Uterus (tissue), 4 donors: ENCODE measurements at places on chromosomes 5 and 9. TPM values are rescaled to one million over a fixed set of nuclear protein-coding genes. Genes with fewer than 3 reads are reported as not detected.

- peaks cover 8% of the 10 kb centered on the region for H3K4me1 ChIP-seq
- H3K27me3 ChIP-seq: no peaks in the 10 kb centered on the region
- H3K4me3 ChIP-seq: no peak overlapping the region
- H3K36me3 ChIP-seq: no peaks in the 10 kb centered on the region
Measured at GRCh38 chr5:78908173-78909061, 76.7 kb downstream of the ARSB start.

- no peaks in the 10 kb centered on the region for H3K4me1 ChIP-seq
- no peaks in the 10 kb centered on the region for H3K27me3 ChIP-seq
- no peak for DNase-seq
- no peak overlapping the region for H3K4me3 ChIP-seq
- no peak overlapping the region for H3K27ac ChIP-seq
Measured at GRCh38 chr5:38563624-38564023, 7.2 kb upstream of the LIFR start.

GRCh38 chr9:68719847-68720246 is 14.8 kb downstream of the PIP5K1B start:
- no peaks in the 10 kb centered on the region for H3K4me1 ChIP-seq
- no peak overlapping the region for H3K4me3 ChIP-seq
- H3K27me3 ChIP-seq: no peaks in the 10 kb centered on the region

The HAVCR1 gene
- not detected for total RNA-seq

The ENHO gene
- total RNA-seq: not detected

DNA sequence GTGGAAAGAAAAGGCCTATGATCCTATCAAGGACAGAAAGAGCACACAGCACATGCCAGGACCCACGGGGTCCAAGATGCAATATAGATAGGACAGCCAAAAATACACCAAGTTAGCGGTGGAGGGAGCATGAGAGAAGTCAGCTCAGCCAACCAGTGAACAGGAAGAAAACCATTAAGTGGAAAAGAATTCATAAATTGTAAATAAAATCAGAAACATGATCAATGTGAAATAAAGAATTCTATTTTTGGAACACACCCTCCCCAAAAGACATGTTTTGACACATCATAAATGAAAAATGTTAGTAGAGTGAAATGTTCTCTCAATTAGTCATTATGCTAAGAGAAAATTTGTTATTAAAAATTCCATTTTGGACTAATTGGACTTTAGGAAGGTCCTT is 35.6 kb downstream of the ATPSCKMT start:
- DNase-seq: no peak
- H3K27me3 ChIP-seq: no peaks in the 10 kb centered on the region
- no peak overlapping the region for H3K4me3 ChIP-seq
- no peaks in the 10 kb centered on the region for H3K4me1 ChIP-seq
- H3K27ac ChIP-seq: no peak overlapping the region
- no peaks in the 10 kb centered on the region for H3K36me3 ChIP-seq

The PCDHB3 gene
- 4.5 TPM for total RNA-seq

The OR2S2 gene
- not detected for total RNA-seq

- DNase-seq: no peak
- H3K36me3 ChIP-seq: peaks cover 3% of the 10 kb centered on the region
- H3K27ac ChIP-seq: no peak overlapping the region
- H3K4me1 ChIP-seq: no peaks in the 10 kb centered on the region
Measured at GRCh38 chr5:78433972-78434371, 73.6 kb downstream of the SCAMP1 start.

- H3K36me3 ChIP-seq: no peaks in the 10 kb centered on the region
- H3K4me1 ChIP-seq: peaks cover 4% of the 10 kb centered on the region
- DNase-seq: no peak
- H3K27me3 ChIP-seq: no peaks in the 10 kb centered on the region
Measured at GRCh38 chr9:120916991-120917880, 9.4 kb downstream of the TRAF1 start.

- no peak overlapping the region for H3K4me3 ChIP-seq
- H3K36me3 ChIP-seq: no peaks in the 10 kb centered on the region
- no peak overlapping the region for H3K27ac ChIP-seq
- DNase-seq: no peak
- H3K27me3 ChIP-seq: no peaks in the 10 kb centered on the region
- H3K4me1 ChIP-seq: no peaks in the 10 kb centered on the region
Measured at GRCh38 chr9:124855566-124855943, 2.3 kb downstream of the WDR38 start.

- DNase-seq: no peak
- peak overlapping the region; percentile 66 for H3K27ac ChIP-seq
- H3K4me1 ChIP-seq: no peaks in the 10 kb centered on the region
- no peaks in the 10 kb centered on the region for H3K36me3 ChIP-seq
Measured at GRCh38 chr5:41195228-41195627, 18.1 kb downstream of the C6 start.

DNA sequence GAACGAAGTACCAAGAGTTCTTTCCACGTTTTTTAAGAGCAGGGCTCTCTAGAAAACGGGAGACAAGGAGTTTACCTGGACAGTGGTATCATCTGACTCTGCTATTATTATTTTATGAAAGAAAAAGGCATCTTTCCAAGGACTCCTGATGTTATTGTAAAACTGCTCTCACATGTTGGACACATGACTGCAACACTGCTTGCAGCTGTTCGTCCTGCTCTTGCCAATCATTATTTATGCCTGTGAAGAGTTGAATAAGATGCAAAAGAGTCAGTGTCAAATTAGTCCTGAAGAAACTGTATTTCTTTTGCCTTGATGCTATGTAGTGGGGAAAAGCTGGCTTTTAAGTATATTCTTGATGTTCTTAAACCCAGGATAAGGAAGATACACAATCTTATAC is 284.5 kb upstream of the PTGER4 start:
- no peaks in the 10 kb centered on the region for H3K36me3 ChIP-seq
- no peak overlapping the region for H3K4me3 ChIP-seq
- no peaks in the 10 kb centered on the region for H3K4me1 ChIP-seq
- H3K27ac ChIP-seq: no peak overlapping the region
- no peak for DNase-seq

- no peaks in the 10 kb centered on the region for H3K4me1 ChIP-seq
- H3K4me3 ChIP-seq: no peak overlapping the region
- no peak overlapping the region for H3K27ac ChIP-seq
- DNase-seq: no peak
Measured at GRCh38 chr9:98568234-98568908, 140.4 kb downstream of the GABBR2 start.

- H3K4me3 ChIP-seq: no peak overlapping the region
- H3K4me1 ChIP-seq: no peaks in the 10 kb centered on the region
- H3K36me3 ChIP-seq: no peaks in the 10 kb centered on the region
- H3K27me3 ChIP-seq: no peaks in the 10 kb centered on the region
- no peak for DNase-seq
Measured at GRCh38 chr5:139459451-139459934, 3.0 kb downstream of the ECSCR start.

The CAVIN4 gene
- total RNA-seq: 0.26 TPM

DNA sequence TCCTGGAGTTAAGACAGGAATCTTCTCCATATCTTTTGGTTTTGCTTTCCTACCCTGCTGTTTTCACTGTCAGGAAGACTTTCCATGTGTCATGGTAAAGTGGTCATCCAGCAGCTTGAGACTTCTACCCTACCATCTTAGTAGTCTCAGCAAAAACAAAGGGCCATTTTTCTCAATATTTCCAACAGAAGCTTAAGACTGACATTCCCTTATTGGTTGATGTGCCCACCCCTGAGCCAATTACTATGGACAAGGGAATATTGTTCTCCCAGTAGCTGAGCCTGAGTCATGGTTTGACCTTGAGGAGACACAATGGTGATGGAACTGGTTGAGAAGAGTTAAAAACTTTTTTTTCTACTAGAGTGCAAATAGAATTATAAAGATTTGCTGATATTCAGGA is 105.6 kb downstream of the CSNK1G3 start:
- H3K27me3 ChIP-seq: no peaks in the 10 kb centered on the region
- H3K4me3 ChIP-seq: no peak overlapping the region
- no peak for DNase-seq
- H3K27ac ChIP-seq: no peak overlapping the region

The TPPP gene
- total RNA-seq: 8.0 TPM

The PCDHA12 gene
- total RNA-seq: 1.7 TPM

DNA sequence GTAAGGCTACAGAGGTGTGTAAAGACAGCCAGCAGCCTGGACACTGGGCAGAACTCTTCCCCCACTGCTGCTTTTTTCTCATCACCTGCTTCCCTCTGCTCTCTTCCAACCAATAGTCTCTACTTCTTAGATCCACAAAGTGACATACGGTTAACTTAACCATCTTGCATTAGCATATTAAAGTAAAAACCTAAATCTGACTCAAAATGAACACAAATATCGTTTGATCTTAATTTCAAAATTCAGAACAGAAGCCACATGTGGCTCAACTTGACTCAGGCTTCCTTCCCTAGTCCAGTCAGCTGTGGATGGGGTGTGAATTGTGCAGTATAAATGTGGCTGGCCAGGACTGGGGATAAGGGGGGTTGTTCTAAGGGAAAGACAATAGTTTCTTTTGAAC is 114.3 kb downstream of the STARD4 start:
- H3K4me1 ChIP-seq: no peaks in the 10 kb centered on the region
- no peak overlapping the region for H3K4me3 ChIP-seq
- H3K36me3 ChIP-seq: no peaks in the 10 kb centered on the region
- no peaks in the 10 kb centered on the region for H3K27me3 ChIP-seq

- no peak for DNase-seq
- H3K27me3 ChIP-seq: no peaks in the 10 kb centered on the region
- no peak overlapping the region for H3K4me3 ChIP-seq
- H3K36me3 ChIP-seq: no peaks in the 10 kb centered on the region
Measured at GRCh38 chr9:93658184-93658925, 82.0 kb downstream of the PHF2 start.

DNA sequence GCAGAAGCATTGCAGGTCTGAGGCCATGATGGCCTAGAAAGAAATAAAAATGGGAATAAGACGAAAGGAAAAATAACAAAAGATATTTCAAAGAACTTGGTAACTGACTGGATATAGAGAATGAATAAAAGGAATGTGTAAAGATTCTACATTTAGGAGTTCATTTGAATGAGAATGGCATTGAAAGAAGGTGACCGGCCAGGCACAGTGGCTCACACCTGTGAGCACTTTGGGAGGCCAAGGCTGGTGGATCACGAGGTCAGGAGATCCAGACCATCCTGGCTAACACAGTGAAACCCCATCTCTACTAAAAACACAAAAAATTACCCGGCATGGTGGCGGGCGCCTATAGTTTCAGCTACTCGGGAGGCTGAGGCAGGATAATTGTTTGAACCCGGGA is 8.6 kb downstream of the ZBTB26 start:
- H3K27me3 ChIP-seq: no peaks in the 10 kb centered on the region
- H3K4me3 ChIP-seq: no peak overlapping the region
- no peak overlapping the region for H3K27ac ChIP-seq
- H3K4me1 ChIP-seq: no peaks in the 10 kb centered on the region

The RACK1 gene
- 1,916 TPM for total RNA-seq

- no peak overlapping the region for H3K27ac ChIP-seq
- no peaks in the 10 kb centered on the region for H3K27me3 ChIP-seq
- no peaks in the 10 kb centered on the region for H3K36me3 ChIP-seq
- DNase-seq: no peak
- no peaks in the 10 kb centered on the region for H3K4me1 ChIP-seq
Measured at GRCh38 chr5:86756839-86757238, 139.1 kb downstream of the COX7C start.

The APBA1 gene
- 3.6 TPM for total RNA-seq

DNA sequence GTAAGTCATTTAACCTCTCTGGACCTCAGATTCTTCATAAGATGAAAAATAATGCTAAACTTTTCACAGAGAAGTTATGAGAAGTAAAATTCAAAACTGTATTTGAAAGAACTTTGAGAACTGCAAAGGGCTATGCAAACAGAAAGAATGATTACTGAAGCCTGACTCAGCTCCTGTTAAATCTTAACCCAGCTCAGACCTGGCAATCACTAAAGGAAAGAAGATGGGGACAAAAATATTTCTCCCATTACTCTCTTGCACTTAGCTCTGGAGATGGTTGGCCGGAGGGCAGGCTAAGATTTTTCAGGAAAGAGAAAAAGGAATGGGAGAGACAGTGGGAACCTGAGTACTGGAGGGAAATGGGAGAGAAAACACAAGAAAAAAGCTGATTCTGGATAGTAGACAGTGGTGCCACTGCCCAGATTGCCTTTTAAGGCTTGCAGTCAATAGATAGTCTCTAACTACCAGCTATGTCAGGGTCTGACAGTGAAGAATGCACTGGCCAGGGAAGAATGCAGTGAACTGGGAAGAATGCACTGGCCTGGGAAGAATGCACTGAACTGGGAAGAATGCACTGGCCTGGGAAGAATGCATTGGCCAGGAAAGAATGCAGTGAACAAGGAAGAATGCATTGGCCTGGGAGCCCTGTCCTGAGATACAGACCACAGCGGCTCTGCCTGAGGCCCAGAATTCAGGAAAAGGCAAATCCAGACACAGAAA is 25.2 kb upstream of the CEMIP2 start:
- no peaks in the 10 kb centered on the region for H3K36me3 ChIP-seq
- DNase-seq: no peak
- no peak overlapping the region for H3K27ac ChIP-seq
- H3K27me3 ChIP-seq: no peaks in the 10 kb centered on the region
- no peaks in the 10 kb centered on the region for H3K4me1 ChIP-seq

- no peak overlapping the region for H3K4me3 ChIP-seq
- H3K36me3 ChIP-seq: no peaks in the 10 kb centered on the region
- H3K27ac ChIP-seq: no peak overlapping the region
- no peaks in the 10 kb centered on the region for H3K4me1 ChIP-seq
Measured at GRCh38 chr5:59268756-59269415, 624.6 kb downstream of the PDE4D start.

GRCh38 chr5:59782856-59783255 is 110.7 kb downstream of the PDE4D start:
- no peak overlapping the region for H3K4me3 ChIP-seq
- peak overlapping the region; percentile 44 for H3K27ac ChIP-seq
- H3K27me3 ChIP-seq: no peaks in the 10 kb centered on the region

- H3K4me3 ChIP-seq: no peak overlapping the region
- DNase-seq: no peak
- no peaks in the 10 kb centered on the region for H3K4me1 ChIP-seq
- no peaks in the 10 kb centered on the region for H3K36me3 ChIP-seq
- H3K27ac ChIP-seq: no peak overlapping the region
Measured at GRCh38 chr5:52870448-52870847, 82.7 kb downstream of the ITGA1 start.

The ITK gene
- 0.41 TPM for total RNA-seq

DNA sequence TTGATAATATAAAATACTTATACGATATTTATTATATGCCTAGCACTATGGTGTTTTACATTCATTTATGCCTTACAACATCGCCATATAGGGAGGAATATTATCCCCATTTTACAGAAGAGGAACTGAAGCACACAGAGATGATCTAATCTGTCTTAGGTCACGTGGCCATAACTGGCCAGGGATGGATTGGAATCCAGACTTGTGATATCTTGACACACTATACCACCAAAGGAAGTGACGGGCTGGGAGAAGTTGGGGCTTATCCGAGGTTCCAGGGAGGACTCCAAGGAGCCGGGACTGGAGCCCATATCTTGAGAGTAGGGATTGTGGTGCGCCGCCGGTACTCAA is 129.8 kb downstream of the TMEM174 start:
- peaks cover 15% of the 10 kb centered on the region for H3K27me3 ChIP-seq
- H3K27ac ChIP-seq: no peak overlapping the region
- DNase-seq: no peak
- H3K4me3 ChIP-seq: no peak overlapping the region
